Activated effector memory CD4-positive, alpha-beta T cell treated with Interleukin-2 at 50 U/mL for 16 hours (primary cell): ENCODE measurements at places on chromosomes 6 and 20.

GRCh38 chr20:59094576-59094975, 52.0 kb upstream of the PRELID3B start:
- no peak for DNase-seq

- DNase-seq = no peak
Measured at GRCh38 chr20:58876437-58876836, 23.9 kb downstream of the GNAS start.

GRCh38 chr20:11936157-11936556, 18.5 kb downstream of the BTBD3 start:
- no peak for DNase-seq

DNA sequence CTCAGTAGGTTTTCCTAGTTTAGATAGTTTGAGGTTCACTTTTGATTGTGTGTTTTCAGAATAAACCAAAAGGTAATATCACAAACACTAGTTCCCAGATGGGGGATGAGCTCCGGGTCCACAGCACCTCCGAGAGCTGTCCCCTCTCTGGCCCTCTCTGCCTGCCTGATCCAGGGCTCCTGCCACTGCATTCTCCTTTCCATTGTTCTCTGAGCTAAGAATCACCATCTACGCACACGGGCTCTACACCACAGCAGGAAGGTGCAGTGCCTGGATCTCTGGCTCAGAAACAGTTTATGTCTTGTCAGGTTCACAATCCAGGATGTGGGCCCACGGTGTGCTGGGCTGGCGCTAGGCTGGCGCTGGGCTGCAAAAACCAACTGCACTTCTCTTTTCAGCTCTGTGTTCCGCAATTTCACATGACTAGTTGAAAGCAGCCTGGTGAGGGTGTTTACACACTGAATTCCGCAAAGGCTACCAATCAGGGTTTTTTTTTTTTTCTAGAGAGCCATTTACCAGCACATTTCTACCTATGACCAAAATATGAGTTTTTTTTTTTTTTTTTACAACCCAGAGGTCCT, 167.5 kb downstream of the SOD2 start:
- no peak for DNase-seq

DNA sequence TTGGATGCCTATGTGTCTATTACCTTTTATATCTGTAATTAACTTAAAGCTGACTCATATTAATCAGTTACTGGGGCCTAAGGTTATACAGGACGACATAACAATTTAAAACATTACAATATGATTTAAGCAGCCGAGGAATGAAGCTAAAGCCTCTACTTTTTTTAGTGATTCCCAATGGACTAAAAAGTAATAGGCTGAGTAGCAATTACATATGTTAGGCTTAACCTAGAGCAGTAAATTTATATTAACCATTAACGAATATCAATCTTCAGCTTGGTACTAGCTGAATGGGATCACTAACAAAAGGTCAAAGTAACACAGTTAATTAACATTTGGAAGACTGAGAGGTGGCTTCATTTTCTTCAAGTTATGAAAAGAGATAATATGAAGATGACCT, 43.1 kb downstream of the STK38 start:
- DNase-seq = no peak

DNA sequence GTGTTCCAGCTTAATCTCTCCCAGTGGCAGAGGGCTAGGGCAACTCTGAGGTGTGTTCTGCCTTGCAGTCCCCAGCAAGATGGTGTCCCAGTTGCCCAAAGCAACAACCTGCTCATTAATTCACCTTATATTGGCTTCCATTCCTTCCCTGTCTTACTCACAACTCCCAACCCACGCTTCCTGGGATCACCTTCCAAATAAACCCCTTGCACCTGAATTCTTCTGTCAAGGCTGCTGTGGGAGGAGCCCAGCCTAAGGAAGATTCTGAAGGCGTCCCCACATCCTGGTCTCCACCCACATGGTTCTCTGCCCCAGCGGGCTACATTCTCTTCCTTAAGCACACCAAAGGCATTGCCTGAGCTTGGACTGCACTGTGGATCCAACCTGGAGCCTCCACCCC, 116.6 kb upstream of the MAFB start:
- DNase-seq = no peak

GRCh38 chr6:106533054-106533453, 96.2 kb downstream of the RTN4IP1 start:
- no peak for DNase-seq

- no peak for DNase-seq
Measured at GRCh38 chr20:58071298-58071697, 157.2 kb downstream of the ANKRD60 start.

DNA sequence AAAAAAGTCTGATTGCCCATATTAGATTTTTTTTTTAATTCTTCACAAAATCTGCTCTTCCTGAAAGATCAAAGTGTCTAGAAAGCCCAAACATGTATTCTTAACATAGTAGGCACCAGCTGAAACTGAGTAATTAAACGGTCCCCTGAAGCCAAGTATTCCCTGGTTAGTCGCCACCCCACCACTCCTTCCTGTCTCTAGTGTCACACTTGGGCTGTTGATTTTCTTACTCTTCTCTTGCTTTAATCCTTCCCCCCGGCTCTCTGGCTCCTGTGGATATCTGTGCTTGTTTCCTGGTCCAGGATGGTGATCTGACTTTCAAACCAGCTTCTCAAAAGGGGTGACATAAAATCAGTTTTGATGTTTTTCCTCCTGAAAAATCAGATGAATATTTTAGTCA, 162.9 kb downstream of the QKI start:
- no peak for DNase-seq

DNA sequence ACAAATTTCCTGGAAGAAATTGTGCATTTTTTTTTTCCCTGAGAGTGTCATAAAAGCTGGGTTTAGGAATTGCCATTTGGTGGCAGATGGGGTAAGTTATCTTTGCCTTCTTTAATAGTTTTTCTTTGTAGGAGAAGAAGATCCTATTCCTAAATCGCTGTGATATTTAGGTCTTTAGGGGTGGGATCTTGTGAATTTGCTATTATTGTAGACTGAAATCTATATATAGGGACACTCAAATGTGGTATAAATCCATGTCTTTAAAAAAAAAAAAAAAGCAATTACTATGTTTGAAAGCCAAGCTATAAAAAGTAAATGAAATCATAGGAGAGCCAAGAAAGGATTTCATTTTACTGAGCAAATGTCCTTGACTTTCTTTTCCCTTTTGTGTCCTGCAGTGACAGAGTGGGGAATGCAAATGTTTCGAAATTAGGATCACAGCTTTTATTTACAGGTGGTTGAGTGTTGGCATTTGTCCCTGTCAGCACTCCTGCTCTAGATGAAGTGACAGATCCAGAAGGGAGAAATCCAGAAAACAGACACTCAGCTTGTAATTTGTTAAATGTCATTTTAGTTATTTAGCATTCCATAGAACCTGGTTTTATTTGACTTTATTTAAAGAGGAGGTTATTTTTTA, 29.4 kb downstream of the TIAM2 start:
- DNase-seq = no peak

DNA sequence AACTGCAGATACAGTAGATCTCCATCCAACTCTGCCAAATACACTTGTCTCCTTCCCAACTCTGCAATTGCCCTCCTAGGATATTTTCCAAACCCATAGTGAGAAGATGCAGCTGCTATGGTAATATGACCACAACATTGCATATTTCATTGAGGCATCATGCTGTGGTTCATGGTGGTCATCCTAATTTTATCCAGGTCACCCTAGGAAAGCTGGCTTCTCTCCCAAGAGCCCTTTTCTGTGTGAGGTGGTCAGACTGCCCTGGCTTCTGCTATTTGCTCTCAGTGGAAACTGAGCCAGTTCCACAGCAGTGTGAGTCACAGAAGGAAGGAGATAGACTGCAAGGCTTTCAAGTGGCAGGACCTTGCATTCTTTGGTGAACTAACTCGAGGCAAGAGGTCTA, 5.5 kb downstream of the OGFRL1 start:
- DNase-seq = no peak

DNA sequence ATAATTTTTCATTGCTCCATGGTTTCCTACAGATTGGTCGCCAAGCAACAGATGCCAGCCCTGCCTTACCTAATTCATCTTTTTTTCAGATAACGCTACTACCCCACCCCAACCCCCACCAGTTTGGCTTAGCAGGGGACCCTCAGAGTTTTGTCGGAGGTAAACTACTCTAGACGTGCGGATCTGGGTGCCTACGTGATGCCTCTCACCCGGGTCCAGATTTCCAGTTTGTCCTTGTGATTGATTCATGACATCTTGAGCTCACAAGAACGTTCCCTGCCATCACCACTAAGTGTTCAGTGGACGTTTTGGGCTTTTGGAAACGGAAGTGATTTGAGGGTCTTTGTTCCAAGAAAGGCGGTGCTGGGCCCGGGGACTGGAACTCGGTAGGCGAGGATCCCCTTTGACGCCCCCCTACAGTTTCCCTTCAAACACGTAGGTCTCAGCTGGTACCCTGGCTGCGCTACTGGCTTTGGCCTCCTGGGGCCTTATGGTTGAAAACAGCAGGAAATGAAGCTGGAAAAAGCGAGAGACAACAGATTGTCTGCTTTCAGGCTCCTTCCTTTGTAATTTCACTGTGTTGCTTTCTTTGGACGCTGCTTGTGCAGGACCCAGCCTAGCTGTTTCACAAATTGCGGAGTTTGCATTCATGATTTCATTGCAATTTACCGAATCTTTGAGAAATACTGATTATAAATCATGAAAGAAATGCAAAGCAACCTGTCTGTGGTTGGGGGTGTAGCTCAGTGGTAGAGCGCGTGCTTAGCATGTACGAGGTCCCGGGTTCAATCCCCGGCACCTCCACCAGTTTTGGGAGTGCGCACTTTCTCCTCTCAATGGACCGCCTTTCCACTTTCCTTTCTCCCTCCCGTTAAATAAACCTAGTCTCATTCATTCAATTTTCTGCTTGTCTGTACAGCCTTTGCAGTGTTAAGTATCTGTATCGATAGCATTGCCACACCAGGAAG, 81.0 kb downstream of the GPX5 start:
- no peak for DNase-seq

DNA sequence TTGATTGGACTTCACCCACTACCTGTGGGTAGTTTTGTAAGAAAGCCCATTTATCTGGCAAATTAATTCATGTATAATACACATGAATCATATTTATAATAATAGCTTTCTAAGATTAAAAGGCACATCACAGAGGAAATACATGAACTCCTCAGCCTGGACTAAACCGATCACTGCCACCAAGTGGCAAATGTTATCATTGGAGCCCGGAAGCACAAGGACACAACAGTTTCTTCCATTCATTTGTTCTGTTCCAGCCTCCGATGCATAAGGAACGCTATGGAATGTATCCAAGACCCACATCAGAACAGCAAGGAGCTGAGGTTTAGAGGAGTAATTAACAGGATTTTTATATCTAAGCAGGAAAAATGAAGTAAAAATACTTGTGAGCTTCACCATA, 13.9 kb upstream of the IPCEF1 start:
- DNase-seq = no peak

DNA sequence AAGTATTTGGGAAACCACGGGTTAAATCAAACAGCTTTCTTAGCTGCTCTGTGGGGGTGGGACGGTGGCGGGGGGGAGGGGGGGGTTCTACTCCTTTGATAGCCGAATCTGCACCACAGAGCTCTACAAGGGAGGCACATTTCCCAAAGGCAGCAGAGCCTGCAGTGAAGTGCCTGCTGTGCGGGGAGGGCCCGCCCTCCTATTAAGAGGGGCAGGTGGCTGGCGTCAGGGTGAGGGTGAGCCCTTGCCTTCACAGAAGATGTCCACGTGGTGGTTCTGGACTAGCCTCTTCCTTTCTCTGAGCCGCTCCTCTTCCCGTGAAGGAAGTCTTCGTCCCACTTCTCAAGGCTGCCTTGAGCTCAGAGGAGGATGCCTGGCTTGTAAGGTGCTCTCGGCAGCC, 174.9 kb upstream of the THBS2 start:
- DNase-seq = no peak

GRCh38 chr6:17446713-17447112, 53.3 kb downstream of the CAP2 start:
- DNase-seq = no peak

DNA sequence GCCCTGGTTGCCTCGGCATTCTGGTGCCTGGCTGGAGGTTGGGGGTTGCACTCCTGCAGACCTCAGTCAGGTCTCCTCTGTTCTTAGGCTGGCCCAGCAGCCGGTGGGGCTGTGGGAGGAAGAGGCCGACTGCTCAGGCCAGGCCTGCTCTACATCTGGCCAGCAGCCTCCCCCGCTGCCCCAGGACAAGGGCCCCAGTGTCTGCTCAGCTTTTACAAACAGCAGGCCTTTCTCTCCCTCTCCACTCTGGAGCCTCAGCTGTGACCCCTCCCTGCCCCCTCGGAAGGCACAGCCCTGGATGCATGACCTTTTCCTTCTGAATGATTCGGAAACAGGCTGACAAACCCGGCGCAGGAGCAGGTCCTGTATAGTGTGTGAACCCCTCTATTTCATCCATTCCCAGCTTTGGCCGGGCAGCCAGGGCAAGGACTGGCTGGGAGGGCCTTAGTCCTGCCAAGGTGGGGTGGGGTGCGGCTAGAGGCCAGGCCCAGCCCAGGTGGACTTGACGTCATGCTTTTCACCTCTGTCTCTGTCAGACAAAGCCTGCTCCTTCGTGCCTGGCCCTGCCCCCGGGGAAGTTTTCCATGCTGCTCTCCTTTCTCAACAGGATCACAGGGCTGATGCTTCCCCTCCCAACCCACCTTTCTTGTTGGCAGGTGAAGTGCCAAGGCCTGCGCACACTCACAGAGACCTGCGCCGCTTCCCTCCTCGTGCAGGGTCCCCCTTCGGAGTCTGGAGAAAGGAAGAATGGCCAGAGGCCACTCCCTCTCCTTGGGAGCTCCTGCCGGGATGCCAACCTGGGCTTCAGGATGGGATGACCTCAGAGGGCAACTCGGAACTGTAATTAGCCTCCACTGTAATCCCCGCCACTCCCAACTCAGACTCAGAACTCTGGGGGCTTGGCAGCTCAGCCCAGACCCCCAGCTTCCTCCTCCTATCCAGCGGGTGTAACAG, 10.1 kb upstream of the ITPR3 start:
- no peak for DNase-seq

- no peak for DNase-seq
Measured at GRCh38 chr6:90000864-90001731, 106.8 kb downstream of the GJA10 start.

DNA sequence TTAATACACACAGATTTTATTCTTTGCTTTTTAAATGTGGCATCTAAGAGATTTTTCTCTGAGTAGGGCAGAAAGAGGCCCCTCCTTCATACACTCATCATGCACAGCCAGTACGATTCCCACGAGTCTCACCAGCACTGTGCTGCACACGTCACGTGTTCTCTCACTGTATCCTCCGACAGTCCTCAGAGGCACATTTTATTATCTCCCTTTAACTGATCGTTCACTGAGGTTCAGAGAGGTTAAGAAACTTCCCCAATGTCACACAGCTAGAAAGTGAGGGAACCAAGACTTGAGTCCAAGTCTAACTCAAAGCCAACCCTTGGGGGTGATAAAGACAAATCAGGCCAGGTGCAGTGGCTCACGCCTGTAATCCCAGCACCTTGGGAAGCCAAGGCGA, 142.5 kb downstream of the PREX1 start:
- no peak for DNase-seq
